MG63 (cell line): ENCODE measurements at places on chromosomes 6 and 20. TPM values are rescaled to one million over a fixed set of nuclear protein-coding genes. Genes with fewer than 3 reads are reported as not detected.

DNA sequence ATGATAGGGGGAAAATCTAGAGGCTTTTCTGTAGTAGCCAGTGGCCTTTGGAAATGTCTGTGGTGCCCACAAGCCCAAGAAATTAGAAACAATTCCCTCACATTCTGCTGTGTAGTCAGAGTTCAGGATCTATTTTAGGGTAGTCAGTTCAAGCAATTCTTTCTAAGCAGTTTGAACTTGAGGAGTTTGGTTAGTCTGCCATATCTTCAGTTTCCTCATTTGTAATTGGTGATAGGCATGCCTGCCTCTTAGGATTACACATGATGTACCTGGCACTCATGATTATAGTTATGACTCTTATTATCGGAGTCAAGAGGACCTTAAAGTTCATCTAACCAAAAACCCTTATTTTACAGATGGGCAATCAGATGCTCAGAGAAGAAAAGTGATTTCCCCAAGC, 21.2 kb upstream of the MEP1A start:
- no peak for DNase-seq

DNA sequence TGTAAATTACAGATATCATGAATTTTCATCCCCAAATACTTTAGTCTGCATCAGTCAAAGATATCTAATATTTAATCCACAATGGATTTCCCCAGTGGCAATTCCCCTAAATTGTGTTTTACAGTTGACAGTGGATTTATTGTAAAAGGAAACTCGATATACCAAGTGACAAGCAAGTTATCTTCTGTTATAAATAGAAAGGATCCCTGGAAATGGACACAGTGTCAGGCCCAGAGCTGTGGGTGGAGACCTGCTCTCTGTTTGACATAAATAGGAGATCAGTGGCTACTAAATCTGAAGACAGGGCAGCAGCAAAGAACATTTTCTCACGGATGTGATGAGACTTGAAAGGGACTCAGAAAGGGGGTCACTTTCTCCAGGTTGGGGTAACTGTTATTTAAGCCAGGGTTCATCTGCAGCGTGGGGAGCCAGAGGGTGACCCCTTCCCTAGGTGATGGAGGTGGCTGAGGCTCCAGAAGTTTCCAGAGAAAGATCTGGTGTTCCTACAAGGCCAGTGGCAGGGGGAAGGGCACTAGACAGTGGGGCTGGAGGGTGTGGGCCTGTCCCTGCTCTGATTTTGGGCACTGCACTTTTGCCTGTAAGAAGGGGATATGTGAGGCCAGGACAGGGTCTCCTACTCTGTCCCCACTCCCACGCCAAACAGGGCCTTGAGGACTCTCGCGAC, 12.3 kb upstream of the FAM110A start:
- no peak for DNase-seq

- peak; percentile 64 for DNase-seq
Measured at GRCh38 chr6:126307849-126308248, 32.1 kb upstream of the CENPW start.

DNA sequence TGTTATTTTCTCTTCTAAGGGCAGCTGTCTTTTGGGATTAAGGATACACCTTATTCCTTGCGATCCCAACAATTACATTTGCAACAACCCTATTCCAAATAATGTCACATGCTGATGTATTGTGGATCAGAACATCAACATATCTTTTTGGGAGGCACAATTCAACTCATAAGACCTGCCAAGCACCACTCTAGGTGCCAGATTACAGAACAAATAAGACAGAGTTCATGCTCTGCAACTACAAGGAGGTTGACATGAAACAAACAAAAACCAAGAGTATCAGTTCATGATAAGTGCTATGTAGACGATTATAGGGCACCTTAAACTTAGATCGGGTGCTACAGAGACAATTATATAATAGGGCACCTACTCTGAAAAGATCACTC, 203.2 kb upstream of the SGK1 start:
- no peak for DNase-seq

DNA sequence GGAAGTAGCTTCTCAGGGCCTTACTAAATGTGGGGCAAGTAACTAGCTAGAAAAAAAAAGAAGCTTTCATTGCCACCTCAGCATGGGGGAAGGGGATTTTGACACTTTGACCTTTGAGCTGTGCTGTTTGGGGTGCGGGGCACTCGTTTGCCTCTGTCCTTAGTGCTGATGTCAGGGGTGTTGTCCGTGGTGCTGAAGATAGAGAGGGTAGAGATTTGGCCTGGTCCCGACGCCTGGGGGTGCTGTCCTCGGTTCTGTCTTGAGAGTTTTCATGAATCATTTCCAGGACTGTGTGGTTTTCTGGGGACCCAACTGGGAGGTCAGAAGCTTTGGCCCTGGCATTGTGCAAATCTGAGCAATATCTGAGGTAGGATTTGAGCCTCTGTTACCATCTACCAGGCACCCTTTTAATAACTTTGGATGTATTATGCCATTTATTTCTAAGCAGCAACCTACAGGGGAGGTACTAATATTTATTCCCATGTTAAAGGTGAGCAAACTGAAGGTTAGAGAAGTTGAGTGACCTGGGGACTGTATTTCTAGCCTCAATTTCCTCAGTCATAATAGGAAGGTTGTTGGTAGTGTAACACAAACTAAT, 78.0 kb downstream of the DLGAP4 start:
- DNase-seq, result peak; percentile 31

DNA sequence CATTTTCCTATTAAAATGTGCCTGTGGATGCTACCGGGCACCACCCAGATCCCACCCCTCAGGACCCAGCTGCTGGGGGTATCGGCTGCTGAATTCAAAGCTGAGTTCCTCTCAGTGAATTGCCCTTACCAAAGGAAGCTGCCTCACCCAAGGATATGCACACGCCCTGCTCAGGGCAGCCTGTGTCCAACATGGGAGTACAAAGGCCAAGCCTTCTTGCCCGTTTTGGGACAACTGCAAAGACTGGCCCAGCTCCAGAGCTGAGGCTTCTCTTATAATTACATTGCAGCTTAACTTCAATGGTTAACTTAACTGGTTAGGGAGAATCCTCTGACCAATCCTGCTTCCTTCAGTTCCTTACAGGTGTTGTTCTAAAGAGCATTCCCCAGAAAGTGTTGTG, 19.8 kb upstream of the FANCE start:
- DNase-seq, result no peak

- DNase-seq, result no peak
Measured at GRCh38 chr6:11366183-11366933, 133.9 kb upstream of the NEDD9 start.

DNA sequence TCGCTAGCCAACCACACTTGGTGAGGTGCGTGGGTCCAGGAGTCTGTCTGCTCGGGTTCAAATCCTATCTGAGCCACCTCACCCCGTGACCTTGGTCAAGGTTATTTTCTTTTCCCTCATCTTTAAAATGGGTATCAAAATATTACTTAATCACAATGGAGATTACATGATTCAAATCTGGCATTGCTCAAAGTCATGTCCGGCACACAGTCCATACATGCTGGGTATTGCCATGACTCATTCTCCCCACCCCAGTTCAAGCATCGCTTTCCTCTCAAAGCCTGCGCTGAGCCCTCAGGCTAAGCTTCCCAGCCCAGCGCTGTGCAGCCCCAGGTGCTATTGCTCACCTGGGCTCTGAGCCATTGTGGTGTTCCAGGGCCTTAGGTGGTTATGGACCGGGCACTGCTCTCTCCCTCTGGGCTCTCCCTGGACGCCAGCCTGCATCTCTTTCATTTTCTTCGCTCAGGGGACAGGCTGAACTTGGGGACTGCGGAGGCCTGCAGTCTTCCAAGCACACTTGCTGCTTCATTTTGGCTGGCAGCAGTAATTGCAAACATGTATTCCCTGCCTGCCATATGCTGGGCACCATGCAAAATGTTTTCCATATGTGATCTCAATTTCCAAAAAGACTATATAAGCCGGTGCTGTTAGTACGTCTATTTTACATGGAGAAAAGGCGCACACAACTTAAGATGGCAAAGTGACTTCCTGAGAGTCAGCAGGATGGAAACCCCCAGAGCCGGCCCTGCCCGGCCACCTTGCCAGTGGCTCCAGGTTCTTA, 27.3 kb downstream of the WRNIP1 start:
- DNase-seq, result no peak

DNA sequence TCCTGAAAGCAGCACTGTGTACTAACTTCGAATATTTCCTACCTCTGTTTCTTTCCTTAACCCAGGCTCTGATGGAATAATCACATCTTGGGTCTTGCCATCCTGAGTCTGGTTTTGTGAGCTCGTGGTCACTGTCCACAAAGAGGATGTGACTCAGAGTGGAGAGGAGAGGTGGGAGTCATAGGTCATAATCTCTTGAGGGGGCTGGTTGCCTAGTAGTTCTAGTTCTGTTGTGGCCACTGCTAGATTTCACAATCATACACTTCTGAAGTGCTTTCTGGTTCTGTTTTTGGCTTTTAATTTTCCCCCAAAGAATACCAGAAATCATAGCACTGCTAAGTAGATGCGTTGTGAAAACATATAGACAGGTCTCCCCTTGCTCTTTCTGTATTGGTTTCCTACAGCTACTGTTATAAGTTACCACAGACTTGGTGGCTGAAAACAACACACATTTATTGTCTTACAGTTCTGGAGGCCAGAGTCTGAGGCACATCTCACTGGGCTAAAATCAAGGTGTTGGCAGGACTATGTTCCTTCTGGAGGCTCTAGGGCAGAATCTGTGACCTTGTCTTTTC, 102.8 kb downstream of the NRSN1 start:
- peak; percentile 0 for DNase-seq

DNA sequence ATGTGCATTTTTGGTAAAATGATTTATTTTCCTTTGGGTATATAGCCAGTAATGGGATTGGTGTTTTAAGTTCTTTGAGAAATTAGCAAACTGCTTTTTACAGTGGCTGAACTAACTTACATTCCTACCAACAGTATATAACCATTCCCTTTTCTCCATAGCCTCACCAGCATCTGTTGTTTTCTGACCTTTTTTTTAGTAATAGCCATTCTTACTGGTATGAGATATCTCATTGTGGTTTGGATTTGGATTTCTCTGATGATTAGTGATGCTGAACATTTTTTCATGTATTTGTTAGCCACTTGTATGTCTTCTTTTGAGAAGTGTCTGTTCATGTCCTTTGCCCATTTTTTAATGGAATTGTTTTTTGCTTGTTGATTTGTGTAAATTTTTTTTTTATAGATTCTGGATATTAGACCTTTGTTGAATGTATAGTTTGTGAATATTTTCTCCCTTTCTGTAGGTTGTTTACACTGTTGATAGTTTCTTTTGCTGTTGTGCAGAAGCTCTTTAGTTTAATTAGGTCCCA, 42.3 kb downstream of the STK4 start:
- DNase-seq, result no peak

GRCh38 chr6:41318654-41319565, 16.5 kb upstream of the NCR2 start:
- peak; percentile 71 for DNase-seq

GRCh38 chr20:63406011-63406410, 44.9 kb upstream of the CHRNA4 start:
- DNase-seq, result no peak

DNA sequence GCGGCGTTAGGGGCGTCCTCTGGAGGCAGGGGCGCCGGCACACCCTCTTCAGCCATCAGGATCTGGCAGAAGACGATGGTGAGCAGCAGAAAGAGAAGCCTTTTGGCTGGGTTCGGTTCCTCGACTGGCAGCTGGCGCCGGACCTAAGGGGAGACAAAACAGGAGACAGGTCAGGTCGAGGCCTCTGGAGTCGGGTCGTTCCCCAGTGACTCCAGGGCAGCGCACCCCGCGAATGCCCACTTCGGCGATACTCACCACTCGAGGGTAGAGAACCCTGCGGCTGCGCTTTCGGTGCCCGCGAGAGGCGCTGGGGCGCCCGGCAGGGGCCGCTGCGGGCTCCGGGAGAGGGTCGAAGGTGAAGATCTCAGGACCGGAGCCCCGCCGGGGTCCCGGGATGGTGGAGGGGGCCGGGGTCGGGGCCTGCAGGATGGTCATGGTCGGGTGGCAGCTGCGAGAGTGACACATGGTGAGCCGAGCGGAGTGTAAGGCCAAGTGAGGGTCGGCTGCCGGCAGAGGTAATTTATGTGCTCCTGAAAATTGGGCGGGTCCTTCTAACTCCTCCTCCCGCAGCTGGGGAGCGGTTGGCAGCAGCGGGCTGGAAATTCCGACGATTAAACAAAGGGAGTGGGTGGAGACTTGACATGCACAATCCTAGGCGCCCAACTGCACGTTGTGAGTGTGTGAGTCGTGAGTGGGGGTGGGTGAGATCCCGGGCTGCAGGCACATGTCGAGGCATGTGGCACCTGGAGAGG, at the start of gene IER3:
IER3 (minus strand) TSS at position 494 of the 752 bp plus-strand sequence; CDS start at position 465, 29 bp downstream.
- peak; percentile 82 for DNase-seq

DNA sequence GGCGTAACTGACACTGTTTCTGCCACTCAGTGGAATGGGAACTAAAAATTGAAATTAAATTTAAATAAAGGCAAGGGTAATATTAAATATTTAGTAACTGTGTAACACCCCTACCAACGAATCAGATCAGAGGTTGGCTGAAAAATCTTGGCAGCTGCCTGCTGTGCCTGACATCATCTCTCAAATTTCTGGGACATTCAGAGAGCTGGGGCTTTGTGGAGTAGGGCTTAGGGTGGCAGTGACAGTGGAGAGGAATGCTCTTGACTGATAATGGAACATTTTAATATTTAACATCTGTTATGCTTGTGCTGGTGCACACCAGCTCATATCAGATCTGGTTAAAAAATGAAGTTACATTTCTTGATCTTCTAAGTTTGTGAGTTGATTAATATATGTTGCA, 62.2 kb downstream of the RFPL4B start:
- peak; percentile 6 for DNase-seq

DNA sequence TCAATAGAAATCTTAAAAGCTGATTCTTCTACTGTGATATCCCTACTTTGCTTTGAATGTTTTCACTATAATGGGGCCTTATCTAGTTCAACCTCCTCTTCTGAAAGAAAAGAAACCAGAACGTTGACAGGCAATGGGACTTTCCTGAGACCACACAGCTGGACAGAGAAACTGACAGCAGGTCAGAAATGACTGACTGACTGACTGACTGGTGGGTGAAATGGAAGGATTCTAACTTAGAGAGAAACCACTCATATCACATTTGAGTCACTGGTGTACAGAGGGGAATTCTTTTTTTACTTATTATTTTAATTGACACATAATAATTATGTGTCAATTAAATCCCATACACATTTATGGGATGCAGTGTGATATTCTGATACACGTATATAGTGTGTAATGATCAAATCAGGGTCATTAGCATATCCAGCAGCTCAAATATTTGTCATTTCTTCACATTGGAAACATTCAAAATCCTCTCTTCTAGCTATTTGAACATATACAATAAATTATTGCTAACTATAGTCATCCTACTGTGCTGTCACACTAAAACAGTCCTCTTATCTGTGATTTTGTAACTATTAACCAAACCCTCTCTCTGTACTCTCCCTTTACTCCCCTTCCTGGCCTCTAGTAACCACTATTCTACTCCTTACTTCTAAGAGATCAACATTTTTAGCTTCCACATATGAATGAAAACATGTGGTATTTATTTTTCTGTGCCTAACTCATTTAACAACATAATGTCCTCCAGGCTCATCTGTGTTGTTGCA, 64.8 kb upstream of the NRSN1 start:
- DNase-seq, result no peak

- DNase-seq, result no peak
Measured at GRCh38 chr20:38063911-38064530, 30.5 kb downstream of the RPRD1B start.

- no peak for DNase-seq
Measured at GRCh38 chr20:58287638-58288037, 21.9 kb upstream of the RAB22A start.

The ADTRP gene
- 1.5 and 2.1 TPM in 2 replicates for total RNA-seq

The FAM217A gene
- total RNA-seq, result not detected in 2 replicates

The C2 gene
- total RNA-seq, result 0.13 and 0.20 TPM in 2 replicates

The ADGB gene
- total RNA-seq, result not detected in 2 replicates
